ENCODE measurements at places on chromosomes 5 and 9.

- no peak for DNase-seq
Measured at GRCh38 chr5:123875561-123876275, 363.7 kb downstream of the CSNK1G3 start.

- no peak for DNase-seq
Measured at GRCh38 chr9:92686954-92687353, 17.0 kb upstream of the IPPK start.

DNA sequence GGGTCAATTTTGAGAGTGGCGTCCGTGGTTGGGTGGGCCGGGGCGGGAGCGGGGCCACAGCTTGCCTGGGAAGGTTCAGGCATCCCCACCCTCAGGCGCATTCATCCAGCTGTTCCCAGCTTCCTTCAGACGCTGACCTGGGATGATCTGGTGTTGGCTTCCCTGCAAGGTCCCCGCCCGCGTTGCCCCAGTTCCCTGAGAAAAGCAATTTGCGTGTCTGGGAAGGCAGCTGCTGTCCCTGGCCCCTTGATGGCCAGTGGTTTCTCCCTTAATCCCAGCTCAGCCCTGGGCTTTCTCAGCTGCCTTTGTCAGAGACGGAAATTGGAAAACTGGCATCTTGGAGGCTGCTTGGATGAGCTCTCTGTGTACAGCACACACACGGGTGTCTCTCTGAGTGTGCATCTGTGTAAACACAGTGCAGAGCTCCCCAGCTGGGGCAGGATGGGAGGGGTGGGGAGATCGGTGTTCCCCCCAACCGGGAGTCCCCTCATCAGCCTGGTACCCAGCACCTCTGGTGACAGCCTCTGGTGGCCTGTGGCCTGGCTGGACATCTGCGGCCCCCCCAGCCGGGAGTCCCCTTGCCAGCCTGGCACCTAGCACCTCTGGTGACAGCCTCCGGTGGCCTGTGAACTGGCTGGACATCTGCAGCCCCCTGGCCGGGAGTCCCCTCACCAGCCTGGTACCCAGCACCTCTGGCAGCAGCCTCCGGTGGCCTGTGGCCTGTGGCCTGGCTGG lies 94.0 kb downstream of the COL5A1 start:
- peak; percentile 46 for DNase-seq

GRCh38 chr5:89613222-89613956 lies 730.4 kb upstream of the MEF2C start:
- DNase-seq, result no peak

DNA sequence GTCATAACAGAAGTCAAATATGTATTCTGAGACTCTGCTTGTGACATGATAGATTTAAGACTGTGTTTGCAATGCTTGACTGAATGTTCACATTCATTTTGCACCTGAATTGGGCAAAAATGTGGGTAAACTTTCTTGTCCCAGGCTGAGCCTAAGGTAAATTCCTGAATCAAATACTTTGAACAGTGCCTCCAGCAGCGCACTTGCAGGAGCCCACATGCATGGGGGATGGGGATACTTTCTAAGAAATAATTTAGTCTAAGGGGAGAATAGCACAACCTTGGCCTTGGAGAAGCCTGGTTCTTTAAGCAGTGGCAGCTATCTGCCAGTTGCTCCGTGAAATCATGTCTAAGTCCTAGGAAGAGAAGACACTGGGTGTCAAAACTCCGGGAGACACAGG lies 163.5 kb upstream of the EGFLAM start:
- DNase-seq, result no peak

DNA sequence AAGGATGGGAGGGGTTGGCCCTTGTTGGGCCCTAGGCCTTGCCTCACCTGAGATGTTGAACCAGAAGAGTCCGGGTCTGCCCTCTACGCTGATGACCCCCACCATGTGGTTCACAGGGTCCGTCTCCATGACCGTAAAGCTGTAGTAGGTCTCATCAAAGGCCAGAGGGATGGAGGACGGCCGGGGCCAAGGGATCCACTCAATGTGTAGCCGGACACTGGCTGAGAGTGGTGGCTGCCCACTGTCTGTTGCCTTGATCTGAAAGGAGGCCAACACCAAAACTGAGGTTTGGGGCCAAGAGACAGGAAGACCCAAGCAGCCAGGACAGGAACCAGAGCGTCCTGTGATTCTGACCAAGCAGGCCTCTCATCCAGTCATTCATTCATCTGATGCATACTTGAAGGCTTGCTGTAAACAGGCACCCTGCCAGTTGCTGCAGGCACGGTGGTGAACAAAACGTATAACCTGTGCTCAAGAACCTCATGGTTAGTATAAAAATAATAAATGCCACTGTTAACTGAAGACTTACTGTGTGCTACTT lies 37.9 kb downstream of the FAT2 start:
- no peak for DNase-seq

DNA sequence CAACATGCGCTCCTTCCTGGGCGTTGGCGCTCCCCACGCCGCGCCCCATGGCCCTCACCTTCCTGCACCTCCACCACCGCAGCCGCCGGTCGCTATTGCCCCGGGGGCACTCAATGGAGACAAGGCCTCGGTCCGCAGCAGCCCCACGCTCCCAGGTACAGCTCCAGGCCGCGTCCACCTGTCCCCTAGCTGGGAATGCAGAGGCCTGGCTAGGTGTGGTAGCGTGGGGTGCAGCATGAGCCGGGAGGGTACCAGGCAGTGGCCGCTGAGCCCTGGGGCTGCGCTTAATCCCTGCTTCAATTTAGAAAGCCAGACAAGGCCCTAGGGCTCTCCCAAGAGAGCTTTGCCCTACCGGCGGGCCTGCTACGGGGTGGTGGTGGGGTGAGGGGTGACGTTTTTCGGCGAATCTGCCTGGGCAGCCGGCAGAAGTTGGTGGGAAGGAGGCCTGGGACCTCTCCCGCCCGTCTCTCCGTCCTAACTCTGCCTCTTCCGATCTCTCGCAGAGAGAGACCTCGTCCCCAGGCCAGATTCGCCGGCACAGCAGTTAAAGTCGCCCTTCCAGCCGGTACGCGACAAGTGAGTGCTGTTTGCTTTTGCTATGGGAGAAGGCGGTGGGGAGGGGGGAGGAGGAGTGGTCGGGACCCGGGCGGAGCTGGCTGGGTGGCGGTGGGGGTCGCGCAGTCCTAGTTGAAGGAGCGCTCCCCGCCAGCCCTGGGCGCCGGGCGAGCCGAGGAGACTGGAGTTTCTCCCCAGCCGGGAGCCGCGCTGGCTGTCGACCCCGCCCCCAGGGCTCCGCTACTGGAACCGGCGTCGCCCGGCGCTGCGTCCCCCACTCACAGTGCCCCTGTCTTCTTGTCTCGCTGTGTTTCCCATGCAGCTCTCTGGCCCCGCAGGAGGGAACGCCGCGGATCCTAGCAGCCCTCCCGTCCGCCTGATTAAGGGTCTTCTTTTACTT lies 4.8 kb downstream of the IRX1 start:
- no peak for DNase-seq

- DNase-seq, result no peak
Measured at GRCh38 chr5:9425710-9426109, 120.2 kb downstream of the SEMA5A start.

DNA sequence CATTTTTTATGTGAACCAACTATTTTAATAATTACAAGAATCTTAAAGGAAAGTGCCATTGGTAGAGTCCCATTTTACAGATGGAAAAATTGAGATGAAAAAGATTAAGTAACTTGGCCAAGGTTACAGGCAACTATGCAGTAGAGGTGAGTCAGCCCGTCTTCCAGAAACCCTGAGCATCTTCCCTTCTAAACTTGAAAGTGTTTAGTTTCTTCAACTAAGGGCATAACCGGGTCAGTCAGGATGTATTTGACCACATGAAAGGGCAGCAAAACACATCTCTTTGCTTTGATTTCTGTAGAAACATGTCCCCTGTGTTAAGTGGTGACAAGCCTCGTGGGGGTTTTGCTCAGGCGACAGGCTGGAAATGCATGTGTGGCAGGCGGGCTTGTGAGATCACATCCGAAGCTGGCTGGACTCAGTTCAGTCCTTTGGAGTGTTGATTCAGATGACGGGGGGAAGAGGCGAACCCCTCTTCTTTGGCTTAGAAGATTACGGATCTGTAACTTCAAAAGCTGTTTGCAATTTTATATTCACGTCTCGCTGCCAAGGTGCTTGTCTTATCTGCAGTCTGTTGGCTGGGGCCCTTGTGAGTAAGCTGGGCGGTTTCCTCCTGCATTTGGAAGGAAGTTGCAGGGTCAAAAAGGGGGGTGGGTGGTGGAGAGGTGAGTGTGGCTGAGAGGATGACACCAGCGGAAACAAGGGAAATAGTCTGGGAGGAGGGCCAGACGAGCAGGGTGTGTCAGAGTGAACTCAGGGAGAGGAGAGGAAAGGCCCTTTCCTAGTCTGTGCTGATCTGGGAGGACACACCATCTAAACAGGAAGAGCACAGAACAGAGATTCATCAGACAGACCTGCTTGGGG lies 78.9 kb upstream of the RPS23 start:
- peak; percentile 65 for DNase-seq

- DNase-seq, result no peak
Measured at GRCh38 chr5:127003798-127004495, 26.4 kb downstream of the MARCHF3 start.

DNA sequence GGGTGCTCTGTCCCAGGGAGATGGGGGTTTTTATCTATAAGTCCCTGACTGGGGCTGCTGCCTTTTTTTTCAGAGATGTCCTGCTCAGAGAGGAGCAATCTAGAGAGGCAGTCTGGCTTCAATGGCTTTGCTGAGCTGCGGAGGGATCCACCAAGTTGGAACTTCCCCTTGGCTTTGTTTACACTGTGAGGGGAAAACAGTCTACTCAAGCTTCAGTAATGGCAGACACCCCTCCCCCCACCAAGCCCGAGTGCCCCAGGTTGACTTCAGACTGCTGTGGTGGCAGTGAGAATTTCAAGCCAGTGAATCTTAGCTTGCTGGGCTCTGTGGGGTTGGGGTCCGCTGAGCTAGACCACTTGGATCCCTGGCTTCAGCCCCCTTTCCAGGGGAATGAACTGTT lies 375.8 kb downstream of the RAB3C start:
- no peak for DNase-seq

GRCh38 chr5:78649861-78650496 lies 1.4 kb upstream of the LHFPL2 start:
- peak; percentile 46 for DNase-seq

- no peak for DNase-seq
Measured at GRCh38 chr9:128105538-128106175, 21.9 kb downstream of the PTGES2 start.

DNA sequence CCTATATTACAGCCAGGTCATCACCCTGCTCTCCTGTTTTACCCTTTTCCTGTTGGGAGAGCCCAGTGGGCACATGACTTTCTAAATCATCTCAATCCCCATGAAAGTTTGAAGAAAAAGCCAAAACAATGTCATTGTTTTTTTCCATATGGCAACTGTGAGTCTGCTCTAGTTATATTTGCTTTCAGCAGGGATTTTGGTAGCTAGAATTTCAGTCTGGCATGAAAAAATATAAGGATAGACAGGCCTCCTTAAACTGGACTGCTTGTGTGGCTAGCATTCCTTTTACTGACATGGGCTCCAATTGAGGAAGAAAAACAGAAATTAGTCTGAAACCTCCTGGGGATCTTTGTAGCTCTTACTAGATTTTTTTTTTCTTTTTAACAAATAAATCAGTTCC lies 25.6 kb downstream of the MOCS2 start:
- no peak for DNase-seq

DNA sequence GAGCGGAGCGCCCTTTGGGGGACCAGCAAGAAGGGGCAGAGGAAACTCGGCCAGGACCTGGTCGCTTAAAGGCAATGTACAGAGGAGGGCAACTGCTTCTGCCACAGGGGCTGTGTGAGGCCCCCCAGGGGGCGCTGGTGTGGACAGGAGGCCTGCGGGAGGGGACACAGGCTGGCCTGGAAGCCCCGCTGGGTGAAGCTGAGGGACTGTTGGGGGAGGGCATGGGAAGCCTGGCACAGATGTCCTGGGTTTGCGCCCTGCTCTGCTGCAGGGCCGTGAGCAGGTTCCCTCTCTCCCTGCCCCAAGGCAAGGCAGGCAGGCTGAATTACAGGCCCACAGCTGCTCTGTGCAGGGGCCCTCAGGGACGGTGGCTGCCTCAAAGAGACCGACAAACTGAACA lies 5.4 kb downstream of the MED22 start:
- no peak for DNase-seq

DNA sequence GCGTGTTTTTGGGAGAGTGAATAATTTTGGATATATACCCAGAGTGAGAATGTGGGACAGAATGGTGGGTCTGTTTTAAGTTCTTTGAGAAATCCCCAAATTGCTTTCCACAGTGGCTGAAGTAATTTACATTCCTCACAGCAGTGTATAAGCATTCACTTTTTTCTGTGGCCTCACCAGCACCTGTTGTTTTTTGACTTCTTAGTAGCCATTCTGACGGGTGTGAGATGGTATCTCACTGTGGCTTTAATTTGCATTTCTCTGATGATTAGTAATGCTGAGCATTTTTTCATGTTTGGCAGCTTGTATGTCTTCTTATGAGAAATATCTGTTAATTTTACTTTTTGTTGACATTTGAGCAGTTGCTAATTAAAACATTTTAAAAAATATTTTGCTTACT lies 9.4 kb upstream of the SPATA31D1 start:
- no peak for DNase-seq

DNA sequence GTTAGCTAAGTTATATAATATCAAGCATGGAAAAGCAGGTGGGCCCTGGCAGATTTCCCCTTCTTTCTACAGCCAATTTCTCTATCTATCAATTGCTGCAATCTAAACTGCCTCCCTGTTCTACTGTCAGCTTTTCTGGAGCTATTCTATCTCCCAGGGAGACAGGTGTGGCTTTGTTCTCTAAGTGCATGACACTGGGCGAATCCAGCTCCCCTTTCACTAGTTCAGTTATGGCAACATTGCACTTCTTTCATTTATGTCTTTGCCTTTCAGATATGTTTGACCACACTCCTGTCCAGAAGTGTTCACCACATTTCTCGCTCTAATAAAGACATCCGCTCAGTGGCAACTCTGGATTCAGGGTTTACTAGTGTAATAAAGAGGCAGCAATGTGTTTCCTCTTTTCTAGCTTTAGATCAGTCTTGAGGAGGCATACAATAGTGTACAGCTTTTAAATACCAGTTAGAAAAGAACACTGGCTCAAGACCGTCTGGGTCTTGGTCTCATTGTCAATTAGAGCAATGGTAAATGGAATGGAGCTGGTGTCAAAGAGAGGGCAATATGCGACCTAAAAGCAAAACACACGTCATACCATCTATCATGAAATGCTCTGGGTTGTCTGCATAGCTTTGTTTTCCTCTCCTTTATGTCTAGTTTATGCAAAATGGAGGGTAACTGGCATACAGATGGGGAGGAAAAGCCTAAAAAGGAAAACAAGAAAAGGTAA lies 197.0 kb downstream of the SLF1 start:
- DNase-seq, result no peak
